Cortex of kidney (tissue), 1 donor: ENCODE measurements at places on chromosomes 7 and 10.

GRCh38 chr10:60901561-60902235 is 42.3 kb downstream of the RHOBTB1 start:
- DNase-seq, result no peak

- no peak for DNase-seq
Observed at GRCh38 chr10:14949291-14949690, 4.6 kb downstream of the DCLRE1C start.

- no peak for DNase-seq
Observed at GRCh38 chr10:102332772-102333171, 62.7 kb upstream of the NFKB2 start.

- DNase-seq, result no peak
Observed at GRCh38 chr10:83367036-83367435, 772.3 kb upstream of the GHITM start.

GRCh38 chr7:122304319-122304975 is at the start of gene FEZF1:
Gene FEZF1, minus strand, starts transcription at chr7:122304750. Its CDS starts 313 bp downstream, at chr7:122304437.
- DNase-seq, result no peak

- no peak for DNase-seq
Observed at GRCh38 chr10:63286340-63286739, 153.2 kb downstream of the NRBF2 start.

- no peak for DNase-seq
Observed at GRCh38 chr10:93452143-93452542, 30.0 kb downstream of the MYOF start.

DNA sequence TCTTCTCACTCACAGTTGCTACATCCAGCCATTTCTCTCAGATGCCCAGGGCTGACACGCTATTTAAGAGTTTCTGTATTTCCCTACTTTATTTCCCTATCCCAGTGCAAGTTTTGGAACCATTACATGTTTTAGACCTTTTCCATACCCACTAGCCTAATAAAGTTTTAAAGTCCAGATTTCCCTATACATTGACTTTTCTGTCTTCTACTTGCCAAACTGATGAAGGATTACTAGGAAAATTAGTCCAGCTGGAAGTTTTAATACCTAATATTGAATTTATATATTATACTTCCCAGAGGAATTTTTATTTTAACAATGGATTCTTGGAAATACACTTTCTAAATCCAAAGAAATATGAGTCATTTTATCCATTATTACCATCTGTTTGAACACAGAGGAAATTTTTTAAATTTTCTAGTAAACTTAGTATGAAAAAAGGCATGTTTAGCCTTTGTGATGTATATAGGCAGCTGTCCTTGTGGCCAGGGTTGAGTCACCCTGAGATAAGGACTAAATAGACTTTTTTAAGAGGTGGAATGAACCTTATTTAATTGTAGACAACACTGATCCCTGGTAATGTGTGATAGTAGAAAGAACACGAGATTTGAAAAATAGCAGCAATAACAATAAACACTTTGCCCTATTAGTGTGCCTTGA is 205.0 kb downstream of the TFEC start:
- DNase-seq, result no peak

- no peak for DNase-seq
Observed at GRCh38 chr10:120990831-120991230, 139.7 kb downstream of the WDR11 start.

DNA sequence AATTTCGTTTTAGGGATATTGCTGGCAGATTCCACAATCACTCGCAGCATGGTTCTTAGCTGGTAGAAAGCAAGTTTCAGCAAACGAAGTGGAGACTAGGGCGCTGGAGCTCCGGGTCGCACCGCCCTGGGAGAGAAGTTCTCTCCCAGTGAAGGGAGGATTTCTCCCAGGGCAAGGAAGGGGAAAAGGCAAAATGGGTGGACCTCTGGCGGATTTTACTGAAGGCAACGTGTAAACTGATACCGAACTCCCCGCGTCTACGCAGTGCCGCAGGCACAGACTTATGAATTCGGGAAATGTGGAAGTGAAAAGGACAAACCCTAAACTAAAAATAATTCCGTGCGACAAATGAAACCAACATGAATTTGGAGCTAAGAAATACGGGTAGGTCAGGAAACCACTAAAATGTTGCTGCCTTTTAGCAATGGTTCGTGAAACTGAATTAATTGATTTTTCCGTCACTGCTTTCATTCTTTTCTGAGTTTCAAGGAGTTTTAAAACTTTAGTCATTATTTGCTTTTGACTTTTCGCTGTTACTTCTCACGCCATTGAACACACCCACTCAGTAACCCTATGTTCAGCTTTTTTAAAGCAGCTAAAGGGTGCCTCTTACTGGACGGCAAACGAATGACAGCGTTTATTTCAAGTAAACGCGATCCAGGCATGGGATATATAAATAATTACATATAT is at the start of gene MYOF:
Gene MYOF, minus strand, starts transcription at position 190 of the 690 bp plus-strand sequence. Its CDS starts 140 bp downstream, at position 50.
- DNase-seq, result no peak

DNA sequence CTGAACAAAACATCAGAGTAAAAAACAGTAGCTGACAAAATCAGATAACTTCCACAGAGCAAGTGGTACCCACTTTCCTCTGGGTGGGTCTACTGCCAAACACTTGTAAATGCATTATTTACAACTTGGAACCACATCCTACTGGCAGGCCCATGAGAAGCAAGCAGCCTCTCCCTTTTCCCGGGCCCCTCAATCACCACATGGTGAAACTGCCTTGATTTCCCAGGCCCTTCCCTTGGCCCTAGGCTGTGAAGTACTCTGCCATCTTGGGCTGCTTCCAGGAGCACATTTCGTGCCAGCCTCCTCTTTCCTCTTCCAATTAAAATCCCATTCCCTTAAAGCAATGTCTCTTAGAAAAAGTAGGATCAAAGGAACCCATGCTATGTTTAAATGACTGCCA is 71.4 kb downstream of the CUZD1 start:
- no peak for DNase-seq

DNA sequence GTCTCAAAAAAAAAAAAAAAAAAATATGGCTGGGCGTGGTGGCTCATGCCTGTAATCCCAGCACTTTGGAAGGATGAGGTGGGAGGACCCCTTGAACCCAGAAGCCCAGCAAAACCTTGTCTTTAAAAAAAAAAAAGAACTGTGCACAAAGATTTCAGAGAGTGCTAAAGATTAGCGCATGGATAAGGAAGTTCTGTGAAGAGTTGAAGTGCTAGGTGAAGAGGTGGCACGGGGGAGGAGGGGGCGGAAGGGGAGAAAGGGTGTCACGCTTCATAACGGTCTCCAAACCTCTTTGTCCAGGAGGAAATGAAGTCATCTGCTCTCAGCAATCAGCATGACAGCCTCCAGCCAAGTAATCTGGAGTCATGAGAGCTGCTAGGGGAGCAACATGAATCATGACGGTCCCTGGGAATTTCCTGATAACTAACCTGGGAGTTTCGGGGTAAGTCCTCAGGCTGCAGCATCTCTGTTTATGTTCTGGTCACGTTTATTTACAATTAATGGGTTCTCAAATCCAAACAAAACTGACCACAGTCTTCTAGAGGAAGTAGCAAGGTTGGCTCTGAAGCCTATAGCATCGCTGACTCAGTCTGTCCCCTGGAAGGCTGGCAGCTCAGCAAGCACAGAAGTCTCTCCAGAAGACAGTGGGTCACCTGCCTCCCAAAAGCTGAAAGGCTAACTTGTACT is 1.9 kb upstream of the PLAU start:
- DNase-seq, result no peak

DNA sequence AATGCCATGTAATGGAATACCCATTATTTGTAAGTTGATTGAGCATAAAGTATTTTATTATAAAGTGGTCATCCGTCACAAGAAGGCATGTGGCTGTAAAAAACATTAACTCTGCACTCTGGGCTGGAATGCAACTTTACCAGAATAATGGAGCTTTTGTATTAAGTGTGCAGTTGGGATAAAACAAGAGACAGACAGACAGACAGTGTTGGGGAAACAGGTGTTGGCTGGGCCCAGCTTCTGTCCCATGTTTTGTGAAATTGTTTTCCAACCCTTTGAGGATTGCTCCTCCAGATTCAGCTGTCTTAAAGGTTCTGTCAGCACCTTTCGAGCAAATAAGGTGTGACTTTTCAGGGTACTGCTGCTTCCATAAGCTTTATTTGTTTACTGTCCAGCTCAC is 67.9 kb upstream of the NFKB2 start:
- DNase-seq, result no peak

DNA sequence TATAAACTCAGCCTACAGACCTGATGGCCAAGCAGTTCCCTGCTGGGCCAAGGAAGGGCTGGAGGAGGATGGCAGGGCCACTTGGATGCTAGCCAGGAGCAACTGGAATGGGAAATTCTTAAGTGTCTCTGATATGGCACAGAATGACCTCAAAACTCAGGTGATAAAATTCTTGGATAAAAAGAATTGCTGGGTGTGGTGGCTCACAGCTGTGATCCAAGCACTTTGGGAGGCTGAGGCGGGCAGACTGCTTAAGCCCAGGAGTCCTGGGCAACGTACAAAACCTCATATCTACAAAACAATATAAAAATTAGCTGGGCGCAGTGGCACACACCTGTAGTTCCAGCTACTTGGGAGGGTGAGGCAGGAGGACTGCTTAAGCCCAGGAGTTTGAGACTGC is 14.0 kb upstream of the PKD1L1 start:
- DNase-seq, result no peak

DNA sequence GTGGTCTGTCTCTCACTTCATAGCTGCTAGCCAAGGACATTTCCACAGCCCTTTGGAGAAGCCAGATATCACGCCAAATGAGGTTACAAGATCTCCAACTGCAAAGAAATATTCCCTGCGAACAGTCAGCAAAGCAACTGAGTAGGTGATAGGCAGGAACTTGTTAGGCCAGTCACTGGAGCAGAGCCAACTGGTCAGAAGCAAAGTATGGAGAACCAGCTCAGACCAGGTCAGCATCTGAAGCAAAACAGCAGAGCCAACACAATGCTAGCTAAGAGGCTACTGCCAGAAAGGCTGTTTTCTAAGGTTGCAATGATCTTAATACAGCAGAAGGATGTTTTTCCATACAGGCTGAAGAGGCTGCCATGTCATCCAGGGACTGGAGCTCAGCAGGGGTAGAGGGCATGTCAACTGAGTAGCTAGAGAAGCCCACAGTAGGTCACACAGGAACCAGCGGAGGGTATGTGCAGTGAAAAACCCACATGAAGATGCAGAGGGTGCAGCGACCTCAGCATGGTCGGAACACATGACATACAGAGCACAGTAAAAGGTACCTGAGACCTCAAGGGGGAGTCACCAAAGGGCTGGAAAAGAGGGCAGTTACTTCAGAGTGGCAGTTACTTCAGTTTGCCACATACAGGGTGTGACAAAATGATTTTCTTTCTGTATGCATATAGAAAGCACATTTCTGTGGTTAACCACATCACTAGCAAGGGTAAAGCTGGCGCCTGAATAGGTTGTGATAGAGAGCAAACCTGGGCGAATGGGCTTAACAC is 8.9 kb downstream of the SEC31B start:
- DNase-seq, result no peak

DNA sequence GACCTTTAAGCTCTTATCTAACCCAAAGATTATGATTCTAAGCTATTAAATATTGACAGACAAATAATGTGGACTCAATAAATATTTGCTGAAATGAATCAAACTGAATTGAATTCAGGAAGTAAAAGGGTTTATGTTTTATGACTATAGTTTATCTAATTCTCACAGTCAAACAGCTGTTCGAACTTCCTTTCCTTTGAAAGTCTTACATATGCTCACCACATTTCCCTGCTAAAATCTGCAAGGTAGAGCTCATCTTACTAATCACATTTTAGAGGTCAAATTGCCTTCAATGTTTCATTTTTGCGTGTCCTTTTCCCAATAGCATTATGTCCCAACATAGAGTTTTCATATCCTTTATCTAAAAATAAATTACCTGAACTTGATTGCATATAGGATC is 154.9 kb upstream of the PPP1R3A start:
- no peak for DNase-seq

DNA sequence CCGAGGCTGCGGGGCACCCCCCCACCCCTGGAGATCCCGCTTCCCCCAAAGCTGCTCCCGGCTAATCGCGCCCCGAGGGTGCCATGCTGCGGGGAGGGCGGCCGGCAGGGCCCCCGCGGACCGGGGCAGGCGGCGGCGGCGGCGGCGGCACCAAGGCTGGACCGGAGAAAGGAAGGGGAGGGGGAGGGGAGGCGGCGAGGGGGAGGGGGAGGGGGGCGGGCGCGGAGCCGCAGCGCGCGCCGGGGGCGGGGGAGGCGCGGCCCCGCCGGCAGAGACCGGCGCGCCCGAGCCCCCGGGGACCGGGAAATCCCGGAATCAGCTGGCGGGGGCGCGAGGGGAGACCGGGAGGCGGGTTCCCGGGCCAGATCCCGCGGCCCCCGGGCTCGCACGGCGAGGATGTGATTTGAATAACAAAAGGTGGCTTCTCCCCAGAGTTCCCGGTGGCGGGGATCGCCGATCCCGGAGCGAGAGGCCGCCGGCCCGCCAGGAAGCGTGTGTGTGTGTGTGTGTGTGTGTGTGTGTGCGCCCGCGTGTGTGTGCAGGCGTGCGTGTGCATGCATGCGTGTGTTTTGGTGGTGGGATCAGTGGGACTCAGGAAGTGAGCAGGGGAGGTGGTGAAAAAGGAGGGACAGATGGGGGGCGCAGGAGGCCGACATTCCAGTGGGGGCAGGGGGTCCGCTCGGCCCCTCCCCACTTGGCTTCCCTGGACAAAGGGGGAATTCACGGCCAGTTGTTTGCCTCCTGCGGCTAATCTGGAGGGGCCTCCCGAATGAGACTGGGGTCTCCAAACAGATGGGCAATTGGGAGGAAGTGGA is 99.5 kb downstream of the HIP1 start:
- DNase-seq, result no peak

DNA sequence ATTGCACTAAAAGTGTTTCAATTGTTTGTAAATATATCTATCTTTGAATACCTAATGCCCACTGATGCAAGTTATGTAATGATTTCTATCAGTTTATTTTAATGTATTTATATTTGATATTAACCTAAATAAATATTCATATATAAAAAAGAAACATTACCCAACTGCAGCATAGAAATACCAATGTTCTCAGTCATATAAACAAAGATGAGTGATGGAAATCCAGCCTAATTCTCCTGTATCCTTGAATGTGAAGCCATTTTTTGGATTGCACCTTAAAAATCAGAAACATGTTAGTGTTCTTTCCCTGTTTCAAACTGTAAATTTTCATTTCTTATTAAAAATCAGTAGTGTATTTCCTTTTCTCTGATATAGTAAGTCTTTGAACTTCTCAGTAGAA is 305.8 kb upstream of the GNAI1 start:
- DNase-seq, result no peak

- DNase-seq, result no peak
Observed at GRCh38 chr10:32605787-32606186, 159.8 kb downstream of the CCDC7 start.

DNA sequence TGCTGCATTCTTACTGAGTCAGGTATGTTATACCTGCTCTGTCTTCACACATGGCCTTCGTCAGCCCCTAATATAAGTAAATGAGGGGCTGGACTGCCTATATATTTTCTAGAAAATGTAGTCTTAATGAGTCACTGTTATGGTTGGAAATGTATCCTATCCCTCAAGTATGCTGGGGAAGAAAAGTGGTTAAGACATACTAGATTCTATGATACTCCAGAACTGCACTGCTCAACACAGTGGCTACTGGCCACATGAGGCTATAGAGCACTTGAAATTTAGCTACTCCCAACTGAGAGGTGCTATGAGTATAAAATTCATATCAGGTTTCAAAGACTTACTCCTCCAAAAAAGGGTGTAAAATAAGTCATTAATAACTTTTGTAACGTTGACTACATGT is 104.3 kb upstream of the STEAP1B start:
- DNase-seq, result no peak

- no peak for DNase-seq
Observed at GRCh38 chr10:33381451-33382215, 47.2 kb upstream of the NRP1 start.

GRCh38 chr7:131547589-131547988 is 8.8 kb downstream of the PODXL start:
- no peak for DNase-seq

GRCh38 chr7:116762971-116763370 is 91.0 kb downstream of the MET start:
- DNase-seq, result no peak
